Activated T-cell treated with anti-CD3 and anti-CD28 coated beads for 48 hours (primary cell): ENCODE measurements at places on chromosomes 11 and 22.

DNA sequence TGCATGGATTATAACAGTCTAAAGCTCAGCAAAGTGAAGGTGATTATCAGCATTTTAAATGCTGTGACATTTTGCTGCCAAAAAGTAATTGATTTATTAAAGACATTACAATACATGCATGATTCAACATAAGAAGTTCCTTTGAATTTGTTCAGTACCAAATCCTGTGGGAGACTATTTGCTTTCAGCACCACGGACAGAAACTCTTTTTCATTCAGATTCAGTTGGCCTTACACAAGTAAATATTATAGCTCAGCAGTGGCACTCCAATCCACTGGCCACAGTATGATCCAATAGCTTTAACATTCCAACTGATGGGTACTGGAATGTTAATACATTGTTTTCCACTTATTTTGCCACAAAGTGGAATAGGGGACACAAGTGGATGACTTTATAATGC is 806.7 kb downstream of the NTM start:
- DNase-seq = no peak

- DNase-seq = no peak
Observed at GRCh38 chr22:36129486-36130388, 30.8 kb downstream of the APOL3 start.

GRCh38 chr11:128867277-128867676 is at the start of gene KCNJ1:
TSS of gene KCNJ1 (minus strand) at chr11:128867296. CDS start at chr11:128840243, 27,053 bp downstream.
- no peak for DNase-seq

- DNase-seq = no peak
Observed at GRCh38 chr11:75583718-75584658, 21.9 kb downstream of the SERPINH1 start.

- DNase-seq = no peak
Observed at GRCh38 chr22:25970999-25971811, 198.1 kb upstream of the SEZ6L start.

- no peak for DNase-seq
Observed at GRCh38 chr22:37734964-37735451, 38.2 kb downstream of the TRIOBP start.

DNA sequence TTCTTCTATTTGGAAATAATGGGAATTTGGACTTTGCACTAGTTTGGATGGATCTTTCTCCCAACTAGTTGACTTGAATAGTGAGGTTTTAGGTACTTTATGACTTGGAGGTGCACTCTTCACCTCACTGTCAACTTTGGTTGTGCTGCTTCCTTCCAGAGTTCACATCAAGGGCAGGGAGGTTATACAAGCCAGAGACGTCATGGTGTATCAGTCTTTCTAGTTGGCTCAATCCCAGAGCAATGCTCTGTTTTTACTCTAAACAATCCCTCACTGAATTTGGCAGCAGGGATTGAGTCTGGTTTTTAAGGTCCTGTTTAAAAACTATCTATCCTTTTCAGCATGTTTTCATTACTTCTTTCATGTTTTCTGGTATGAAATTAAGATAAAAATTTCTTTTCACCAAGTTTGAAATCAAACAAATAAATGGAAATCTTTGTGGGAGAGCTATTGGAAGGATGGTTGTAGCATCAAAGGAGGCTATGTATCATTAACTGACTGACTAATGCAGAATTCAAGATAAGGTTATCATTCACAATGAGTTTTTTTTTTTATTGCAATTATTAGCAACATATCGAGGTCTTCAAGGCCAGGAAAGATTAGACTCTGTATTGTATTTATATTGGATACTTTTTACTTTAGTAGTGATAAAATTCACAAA is 28.0 kb upstream of the ZBED5 start:
- no peak for DNase-seq

GRCh38 chr11:123443851-123444623 is 14.0 kb downstream of the GRAMD1B start:
- DNase-seq = no peak

- no peak for DNase-seq
Observed at GRCh38 chr11:18692941-18693760, 5.4 kb upstream of the TMEM86A start.

DNA sequence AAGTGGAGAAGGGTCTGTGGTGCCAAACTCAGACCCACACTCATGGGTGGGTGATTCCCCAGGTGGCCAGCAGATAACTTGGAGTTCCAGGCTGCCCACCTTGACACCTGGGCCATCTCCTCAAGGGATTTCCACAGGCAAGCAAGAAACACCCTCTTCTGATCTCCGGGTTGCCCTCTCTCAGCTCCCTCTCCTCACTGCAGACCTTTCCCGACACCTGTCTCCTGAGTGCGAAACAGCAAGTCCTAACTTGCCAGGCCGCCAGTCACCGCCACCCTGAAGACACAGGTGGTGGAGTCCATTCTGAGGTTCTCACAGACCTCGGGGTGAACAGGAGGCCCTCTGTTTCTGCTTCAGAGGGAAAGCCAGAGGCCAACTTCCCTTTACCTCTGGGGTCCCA is 16.6 kb downstream of the GALNT18 start:
- no peak for DNase-seq

DNA sequence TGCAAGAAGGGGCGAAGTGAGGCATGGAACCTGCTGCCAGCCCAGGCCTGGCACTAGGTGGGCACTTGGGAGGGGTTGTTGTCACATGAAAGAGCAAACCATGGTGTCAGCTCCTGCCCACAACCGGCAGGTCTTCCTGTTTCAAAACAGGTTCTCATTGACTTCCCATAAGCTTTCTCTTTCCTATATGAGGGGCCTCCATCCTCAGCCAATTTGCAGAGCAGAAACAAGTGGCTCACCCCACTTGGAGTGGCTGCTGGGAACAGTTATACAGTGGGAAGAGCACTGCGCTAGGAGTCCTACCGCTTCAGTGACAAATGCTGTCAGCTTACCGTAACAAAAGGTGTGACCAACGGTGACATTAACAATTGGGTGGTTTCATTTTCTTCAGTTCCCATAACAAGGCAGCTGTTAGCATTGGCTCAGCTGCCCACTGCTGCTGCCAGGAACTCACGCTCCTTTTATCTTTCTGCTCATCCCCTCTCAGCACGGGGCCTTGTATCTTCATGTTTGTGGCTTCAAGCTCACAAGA is 10.2 kb upstream of the SSTR3 start:
- DNase-seq = no peak

DNA sequence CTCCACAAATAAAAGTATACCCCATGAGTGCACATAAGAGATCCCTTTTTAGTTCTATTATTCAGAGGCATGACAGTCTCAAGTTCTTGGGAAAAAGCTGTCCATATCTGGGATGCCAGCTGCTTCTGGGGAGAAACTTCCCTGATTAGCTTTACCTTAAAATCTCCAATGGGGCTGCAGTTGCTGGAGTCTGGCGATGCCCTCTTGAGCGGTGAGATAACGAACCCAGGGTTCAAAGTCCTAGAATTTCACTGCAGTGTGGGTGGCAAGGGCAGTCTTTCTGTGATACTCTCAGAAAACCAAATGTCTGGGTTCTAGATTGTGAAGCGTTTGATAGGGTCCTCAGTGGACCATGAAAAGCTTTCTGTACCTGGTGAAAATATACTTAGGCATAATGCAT is 7.4 kb upstream of the PRR33 start:
- no peak for DNase-seq

GRCh38 chr11:36210529-36210928 is 78.7 kb downstream of the COMMD9 start:
- no peak for DNase-seq

- no peak for DNase-seq
Observed at GRCh38 chr22:26170795-26171580, 1.7 kb downstream of the SEZ6L start.

GRCh38 chr11:102620818-102621561 is 4.1 kb downstream of the MMP20 start:
- no peak for DNase-seq

DNA sequence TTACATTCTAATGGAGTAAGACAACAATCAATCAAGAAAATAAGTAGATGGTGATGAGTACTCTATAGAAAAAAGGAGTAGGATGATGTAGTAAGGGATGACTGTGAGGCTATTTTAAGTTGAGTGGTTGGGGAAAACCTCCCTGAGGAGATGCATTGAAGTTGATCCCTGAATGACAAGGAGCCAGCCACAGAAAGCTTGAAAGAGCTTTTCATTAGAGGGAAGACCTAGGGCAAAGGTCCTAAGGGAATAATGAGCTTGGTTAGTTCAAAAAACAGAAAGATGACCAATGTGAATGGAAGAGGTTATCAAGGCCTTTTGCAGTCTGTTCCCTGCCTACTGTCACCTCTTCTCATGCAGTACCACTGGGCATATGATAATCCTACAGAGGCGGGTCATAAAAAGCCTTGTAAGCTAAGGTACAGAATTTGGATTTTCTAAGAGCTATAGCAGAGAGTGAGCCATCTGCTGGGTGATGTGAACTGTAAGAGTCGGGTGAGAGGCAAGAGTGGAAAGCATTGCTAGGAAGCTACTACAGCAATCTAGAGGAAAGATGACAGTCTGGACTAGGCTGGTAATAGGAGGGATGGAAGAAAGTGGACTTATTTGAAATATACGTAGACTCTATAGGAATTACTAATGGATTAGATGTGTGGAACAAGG is 3.1 kb downstream of the PPP2R1B start:
- DNase-seq = no peak

GRCh38 chr11:21405422-21405821 is 736.0 kb downstream of the NELL1 start:
- DNase-seq = no peak

DNA sequence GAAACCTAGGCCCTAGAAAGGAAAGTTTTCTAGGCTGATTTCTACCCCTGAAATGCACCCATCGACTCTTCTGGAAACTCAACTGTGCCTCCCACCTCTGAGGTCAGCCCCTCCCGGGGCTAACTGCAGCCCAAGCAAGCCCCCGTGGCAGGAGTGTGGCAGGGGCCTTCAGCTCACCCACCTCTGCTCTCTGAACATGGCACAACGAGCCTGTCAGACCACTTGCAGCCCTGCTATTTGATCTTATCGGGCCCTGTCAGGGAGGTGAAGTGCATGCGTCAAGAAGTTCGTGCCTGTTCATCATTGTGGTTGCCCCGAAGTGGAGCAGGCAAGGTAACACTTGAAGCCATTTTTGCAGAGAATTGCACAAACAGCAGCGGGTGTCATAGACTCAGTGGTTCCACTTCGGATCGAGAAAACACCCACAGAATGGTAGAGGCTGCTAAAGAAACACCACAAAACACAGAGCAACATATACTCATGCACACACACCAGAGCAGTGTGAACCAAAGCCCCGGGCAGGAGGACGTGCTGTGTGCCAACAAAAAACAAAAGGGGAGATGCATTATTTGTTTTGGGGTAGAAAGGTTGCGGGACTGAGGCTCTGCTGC is 262.7 kb downstream of the ETS1 start:
- peak; percentile 71 for DNase-seq

GRCh38 chr11:116466801-116467200 is 306.0 kb downstream of the BUD13 start:
- no peak for DNase-seq

DNA sequence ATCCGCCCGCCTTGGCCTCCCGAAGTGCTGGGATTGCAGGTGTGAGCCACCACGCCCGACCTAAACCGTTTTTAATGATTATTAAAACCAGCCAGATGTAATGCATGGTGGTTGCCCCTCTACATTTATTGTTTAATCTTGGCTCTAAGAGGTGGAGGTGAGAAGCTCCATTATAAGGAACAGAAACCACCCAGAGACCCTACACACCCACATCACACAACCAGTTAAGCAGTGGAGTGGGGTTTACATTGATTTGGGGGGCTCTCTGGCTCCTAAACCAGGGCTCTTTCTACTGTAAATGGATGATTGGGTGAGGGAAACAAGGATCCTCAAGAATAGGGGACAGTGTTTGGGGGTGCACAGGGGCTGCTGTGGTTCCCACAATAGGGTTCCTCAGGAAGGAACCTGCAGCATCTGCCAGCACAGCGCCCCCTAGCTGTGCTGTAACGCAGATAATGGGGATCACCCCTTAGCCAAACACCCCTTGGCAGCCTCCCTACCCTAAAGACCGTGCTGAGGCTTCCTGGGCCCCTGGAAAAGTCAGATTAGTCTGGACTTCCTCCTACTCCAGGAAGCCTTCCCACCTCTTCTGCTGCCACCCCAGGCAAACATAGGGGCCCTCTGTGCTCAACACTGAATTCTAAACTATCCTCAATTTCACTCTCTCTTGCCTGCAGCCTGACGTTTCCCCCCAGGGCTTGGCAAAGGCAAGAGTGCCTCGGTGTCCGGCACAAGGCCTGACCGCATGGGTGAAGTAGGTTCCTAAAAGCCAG is 2.4 kb downstream of the MPST start:
- peak; percentile 44 for DNase-seq

DNA sequence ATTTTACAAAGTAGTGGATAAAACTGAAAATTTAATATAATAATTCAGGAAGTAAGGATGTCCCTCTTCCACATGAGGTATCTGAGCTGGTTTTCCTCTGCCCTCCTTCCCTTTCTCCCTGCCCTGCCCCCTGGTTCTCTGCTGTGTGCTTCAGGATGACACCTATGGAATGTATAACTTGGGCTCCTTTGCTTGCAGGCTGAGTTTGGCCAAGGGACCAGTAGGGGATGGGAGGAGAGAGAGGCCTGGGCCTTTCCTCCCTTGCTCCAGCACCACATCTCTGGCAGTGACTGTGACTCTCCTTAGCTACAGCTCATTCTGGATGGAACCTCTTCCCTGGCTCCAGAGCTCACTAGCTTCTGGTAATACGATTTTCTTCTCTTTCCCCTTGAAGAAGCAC is 10.1 kb downstream of the IRAG1 start:
- no peak for DNase-seq

DNA sequence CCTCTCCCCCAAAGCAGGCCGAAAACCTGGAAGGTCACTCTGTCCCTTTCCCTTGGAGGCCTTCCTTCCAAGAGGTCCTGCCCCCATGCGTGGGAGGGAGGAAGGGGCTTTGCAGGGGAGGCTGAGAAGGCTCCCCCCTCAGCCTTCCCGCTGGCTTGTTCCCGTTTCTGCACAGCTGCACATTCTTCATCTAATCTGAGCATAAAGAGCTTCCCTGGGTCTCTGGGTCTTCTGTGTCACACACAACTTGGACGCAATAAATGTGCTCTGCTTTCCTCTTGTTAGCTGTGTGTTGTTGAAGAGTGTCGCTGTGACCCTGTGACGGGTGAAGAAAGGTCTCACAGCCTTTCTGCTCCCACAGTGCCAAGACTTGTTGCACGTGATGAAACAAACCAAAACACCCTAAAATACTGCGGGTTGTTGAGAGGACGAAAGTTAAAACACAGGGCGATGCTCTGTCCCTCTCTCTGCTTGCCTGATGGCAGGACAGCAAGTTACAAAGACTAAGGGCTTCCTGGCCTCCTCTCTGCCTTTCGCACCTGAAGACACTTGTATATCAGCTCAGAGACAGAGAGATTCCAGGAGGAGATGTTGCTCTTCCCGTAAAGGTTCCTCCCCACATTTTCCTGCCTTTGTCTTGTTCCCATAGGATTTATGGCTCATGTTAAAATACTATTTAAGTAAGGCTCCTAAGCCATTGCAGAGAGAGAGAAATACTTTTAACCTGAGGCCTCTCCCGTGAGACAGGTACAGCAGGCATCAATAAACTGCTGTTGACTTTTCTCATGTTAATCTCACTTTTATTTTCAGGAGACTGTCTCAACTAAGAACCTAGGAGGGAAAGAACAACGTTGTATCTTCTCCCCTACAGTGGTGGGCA is 15.4 kb upstream of the IFITM3 start:
- no peak for DNase-seq

GRCh38 chr11:115699733-115700132 is 195.5 kb upstream of the CADM1 start:
- DNase-seq = no peak
